ENCODE measurements at places on chromosomes 16 and 17. TPM values are rescaled to one million over a fixed set of nuclear protein-coding genes. Genes with fewer than 3 reads are reported as not detected.

KIF22 gene
- total RNA-seq = 79.8 TPM

KIF18B gene
- 6.0 TPM for total RNA-seq

KRT9 gene
- total RNA-seq = 0.43 TPM

B3GNT9 gene
- 24.6 TPM for total RNA-seq

TSPAN10 gene
- total RNA-seq = 1.3 TPM

PPY gene
- total RNA-seq = not detected

GAS7 gene
- 152 TPM for total RNA-seq

CTF1 gene
- total RNA-seq = 9.0 TPM

ZDHHC1 gene
- total RNA-seq = 62.7 TPM

IRF8 gene
- total RNA-seq = 14.0 TPM

CES5A gene
- total RNA-seq = not detected

GAS2L2 gene
- 0.31 TPM for total RNA-seq

GCGR gene
- 1.5 TPM for total RNA-seq

MT1F gene
- 8.1 TPM for total RNA-seq

MYCBPAP gene
- total RNA-seq = 75.9 TPM

CCL3 gene
- total RNA-seq = 0.56 TPM

NXPH3 gene
- total RNA-seq = 4.1 TPM

ZNF75A gene
- total RNA-seq = 66.3 TPM

SOX9 gene
- total RNA-seq = 166 TPM

EFCAB13 gene
- total RNA-seq = 37.7 TPM

CTRB1 gene
- total RNA-seq = not detected

CPSF4L gene
- 0.94 TPM for total RNA-seq

C17orf50 gene
- total RNA-seq = 102 TPM

CTRL gene
- total RNA-seq = 1.7 TPM

CACNA1H gene
- 69.0 TPM for total RNA-seq

PDILT gene
- 5.8 TPM for total RNA-seq

SNF8 gene
- total RNA-seq = 100 TPM

CPHXL2 gene
- total RNA-seq = not detected

NR1D1 gene
- 14.4 TPM for total RNA-seq

NEUROD2 gene
- 0.19 TPM for total RNA-seq

ADAD2 gene
- 98.4 TPM for total RNA-seq

HIGD1B gene
- total RNA-seq = 0.81 TPM

FNDC8 gene
- total RNA-seq = 120 TPM

ATP2A1 gene
- 12.2 TPM for total RNA-seq

All from testis (tissue), 5 donors.